Bronchial epithelial cell (primary cell): ENCODE measurements at places on chromosomes 12 and 14.

- peak; percentile 40 for DNase-seq
Observed at GRCh38 chr14:51507906-51508511, 143.7 kb upstream of the FRMD6 start.

- peak; percentile 55 for DNase-seq
Observed at GRCh38 chr12:128817111-128818015, 6.4 kb downstream of the SLC15A4 start.

DNA sequence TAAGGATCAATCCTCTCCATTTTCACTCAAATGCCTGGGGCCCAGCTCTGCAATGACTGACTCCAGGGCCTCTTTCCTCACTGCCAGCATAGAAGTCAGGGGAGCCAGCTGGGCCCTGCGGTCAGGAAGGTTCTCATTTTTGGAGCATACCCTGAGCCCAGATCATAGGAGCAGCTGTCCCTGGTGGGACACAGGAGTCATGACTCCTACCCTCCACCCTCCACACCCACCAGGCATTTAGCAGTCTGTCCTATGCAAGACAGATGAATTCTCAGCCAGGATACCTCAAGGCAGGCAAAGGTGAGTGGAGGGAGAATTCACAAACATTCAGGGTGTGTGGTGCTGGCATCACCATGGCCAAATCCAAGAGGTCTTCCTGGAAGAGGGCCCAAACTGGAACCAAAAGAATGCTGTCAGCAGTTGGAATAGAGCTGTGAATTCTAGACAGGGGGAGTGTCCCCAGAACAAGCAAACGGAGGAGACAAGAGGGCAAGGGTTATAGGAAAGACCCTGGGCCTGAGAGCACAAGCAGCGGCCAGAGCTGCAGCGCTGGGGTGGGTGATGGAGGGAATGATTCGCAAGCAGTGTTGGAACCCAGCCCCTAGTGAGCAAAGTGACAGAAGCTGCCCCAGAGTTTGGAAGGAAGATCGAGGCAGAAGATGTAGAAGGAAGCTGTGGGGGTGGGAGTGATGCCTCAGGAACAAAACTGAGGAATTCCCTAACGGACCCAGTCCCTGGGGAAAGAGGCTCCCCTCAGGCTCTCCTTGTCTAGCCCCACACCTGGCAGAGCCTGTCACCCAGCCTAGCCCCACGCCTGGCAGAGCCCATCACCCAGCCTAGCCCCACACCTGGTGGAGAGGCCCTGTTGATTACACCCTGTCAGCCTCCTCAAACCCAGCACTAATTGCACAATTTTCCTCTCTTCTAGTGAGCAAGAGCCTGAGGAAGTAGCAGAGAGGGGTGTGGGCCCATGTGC is 4.5 kb upstream of the REM2 start:
- DNase-seq, result no peak

- DNase-seq, result peak; percentile 69
Observed at GRCh38 chr14:36988568-36988967, 183.8 kb downstream of the SLC25A21 start.

GRCh38 chr12:51517800-51518199 is 73.2 kb upstream of the SCN8A start:
- no peak for DNase-seq

DNA sequence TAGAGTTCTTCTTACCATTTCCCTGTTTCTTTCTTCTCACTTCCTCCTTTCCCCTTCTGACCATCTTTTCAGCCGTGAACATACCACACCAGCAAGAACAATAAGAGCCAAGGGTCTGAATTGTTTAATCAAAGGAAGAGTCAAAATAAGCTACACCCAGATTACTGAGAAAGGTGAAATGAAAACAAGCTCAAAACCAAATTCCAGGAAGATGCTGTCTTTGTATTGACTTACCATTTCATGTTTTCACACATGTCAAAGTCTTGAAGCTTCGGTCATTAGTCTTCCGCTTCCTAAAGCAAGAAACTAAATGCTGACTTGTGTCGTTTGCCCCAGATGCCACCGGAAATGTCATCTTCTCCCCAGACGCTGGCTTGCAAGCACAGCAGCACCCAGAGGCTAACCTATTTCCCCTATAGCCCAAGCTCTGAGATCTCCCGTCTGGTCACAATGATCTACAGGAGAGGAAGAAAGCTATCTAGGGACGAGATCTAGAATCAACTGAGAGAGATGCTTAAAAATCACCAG is 136.5 kb upstream of the AMIGO2 start:
- DNase-seq, result no peak

GRCh38 chr12:132664206-132665148 is 22.7 kb downstream of the POLE start:
- DNase-seq, result no peak

GRCh38 chr12:18261906-18262305 is 588 bp downstream of the PIK3C2G start:
- no peak for DNase-seq

DNA sequence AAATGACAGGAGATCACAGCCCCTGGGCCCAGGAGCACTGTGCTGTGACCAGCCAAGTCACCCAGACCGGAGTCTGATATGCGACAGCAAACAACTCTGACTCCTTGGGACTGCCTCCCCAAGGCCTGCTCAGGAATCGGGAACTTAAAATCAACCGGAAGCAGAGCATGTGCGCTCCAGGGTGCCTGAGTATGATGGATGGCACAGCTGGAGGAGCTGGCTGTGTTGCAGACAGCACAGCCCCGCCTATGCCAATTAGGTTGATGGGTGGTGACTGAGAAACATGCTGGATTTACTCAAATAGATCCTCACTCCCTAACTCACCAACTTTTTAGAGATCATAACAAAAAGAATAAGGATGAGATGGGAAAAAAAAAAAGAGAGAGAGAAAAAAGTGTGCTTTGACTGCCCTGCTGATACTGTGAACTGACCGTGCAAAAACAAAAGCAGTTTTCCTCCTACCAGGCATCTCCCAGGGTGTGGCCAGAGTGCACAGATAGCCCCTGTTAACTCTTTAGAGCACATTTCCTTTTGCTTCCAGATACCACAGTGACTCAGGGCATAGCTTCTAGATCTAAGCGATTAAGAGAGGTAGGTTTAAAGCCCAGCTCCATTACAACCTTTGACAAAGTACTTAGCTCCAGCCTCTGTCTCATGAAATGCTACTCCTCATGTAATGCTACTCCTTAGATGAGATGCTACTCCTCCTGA is 27.4 kb upstream of the STON2 start:
- no peak for DNase-seq

- DNase-seq, result no peak
Observed at GRCh38 chr12:67803278-67803993, 154.9 kb downstream of the DYRK2 start.

DNA sequence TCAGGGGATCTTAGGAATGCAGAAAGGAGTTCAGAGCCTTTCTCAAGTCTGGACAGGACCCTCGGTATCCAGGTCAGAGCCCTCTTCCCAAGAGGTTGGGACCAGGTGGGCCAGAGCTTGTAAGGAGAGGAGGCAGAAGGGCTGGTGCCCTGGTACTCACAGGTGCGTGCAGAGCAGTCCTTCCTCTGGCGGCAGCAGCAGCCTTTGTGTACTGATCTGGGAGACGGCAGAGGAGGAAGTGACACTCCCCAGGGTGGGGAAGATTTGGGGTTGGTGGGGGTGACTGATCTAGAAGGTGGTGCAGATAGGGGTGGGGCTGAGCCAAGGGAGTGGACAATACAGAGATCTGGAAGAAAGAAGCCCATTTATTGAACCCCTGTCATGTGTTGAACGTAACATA is at the start of gene ITGB7:
Gene ITGB7, minus strand, starts transcription at position 210 of the 400 bp plus-strand sequence. CDS start 6,808 bp downstream, outside the sequence.
- no peak for DNase-seq

GRCh38 chr12:120696626-120697025 is 9.7 kb downstream of the MLEC start:
- no peak for DNase-seq

GRCh38 chr12:42639556-42639955 is 50.0 kb upstream of the PRICKLE1 start:
- no peak for DNase-seq

DNA sequence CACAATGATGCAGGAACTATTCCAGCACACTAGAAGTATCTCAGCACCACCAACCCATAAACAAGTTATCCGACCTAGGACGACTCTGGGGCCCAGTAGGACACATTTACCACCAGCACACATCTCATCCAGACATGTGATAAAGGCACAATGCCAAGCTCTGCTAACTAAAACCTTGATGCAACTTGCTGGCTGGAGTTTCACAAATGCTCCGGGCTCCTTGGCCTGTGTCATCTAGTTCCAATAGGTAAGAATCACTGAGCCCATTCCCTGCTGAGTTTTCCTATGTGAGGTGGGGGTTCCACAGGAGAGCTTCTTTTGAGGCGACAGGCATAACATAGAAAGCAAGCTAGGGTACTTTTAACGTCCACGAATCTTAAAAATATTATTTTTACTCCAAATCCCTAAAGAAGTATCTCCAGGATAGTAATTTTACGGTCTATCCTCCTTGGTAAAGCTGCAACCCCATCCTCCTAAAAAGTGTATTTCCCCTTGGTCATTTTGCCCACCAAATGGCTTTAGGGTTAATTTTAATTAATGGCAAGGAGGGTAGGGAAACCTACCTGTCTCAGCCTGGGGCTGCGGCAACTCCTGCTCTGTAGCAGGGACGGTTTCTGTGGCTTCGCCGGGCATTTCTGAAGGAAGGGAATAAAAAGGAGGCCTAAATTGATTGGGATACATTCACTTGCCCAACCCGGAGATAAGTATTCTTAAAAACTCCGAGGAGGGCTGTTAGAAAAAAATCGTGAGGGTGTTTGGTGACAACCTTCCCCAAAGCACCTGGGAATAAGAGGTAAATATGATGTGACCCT is 1.0 kb downstream of the NACA start:
- DNase-seq, result peak; percentile 71

DNA sequence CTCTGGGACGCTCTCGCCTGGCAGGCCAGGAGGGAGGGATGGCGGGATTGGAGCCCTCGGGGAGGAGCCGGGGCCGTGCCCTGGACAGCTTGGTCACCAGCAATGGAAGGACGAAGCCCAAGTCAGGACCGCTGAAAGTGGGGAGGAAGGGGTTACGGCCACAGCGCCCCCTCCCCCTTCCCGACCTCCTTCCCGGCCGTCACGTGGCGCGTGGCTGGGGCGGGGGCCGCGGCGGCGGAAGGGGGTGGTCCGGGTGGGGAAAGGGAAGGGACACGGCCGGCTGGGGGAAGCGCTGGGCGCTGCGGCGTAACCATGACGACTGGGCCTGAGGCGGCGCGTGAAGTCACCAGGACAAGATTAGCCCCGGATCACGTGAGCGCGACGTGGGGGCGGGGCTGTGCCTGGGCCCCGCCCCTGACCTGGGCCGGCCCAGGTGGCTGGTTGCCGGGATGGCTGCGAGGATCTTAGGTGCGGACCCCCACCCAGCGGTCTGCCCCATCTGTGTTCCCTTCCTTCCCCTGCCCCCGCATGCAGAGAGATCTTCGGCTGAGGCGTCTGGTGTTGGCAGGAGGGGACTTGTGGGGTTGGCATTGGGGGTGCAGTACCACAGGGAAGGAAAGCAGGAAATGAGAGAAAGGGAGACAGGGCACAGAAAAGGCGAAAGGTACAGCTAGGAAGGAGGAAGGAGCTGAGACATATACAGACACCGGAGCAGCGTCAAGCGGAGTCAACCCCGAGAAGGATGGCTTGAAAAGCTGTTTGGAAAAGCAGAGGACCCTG is 6.2 kb downstream of the MAP3K12 start:
- peak; percentile 65 for DNase-seq

- DNase-seq, result no peak
Observed at GRCh38 chr14:66998013-66998412, 191.2 kb upstream of the GARIN2 start.

DNA sequence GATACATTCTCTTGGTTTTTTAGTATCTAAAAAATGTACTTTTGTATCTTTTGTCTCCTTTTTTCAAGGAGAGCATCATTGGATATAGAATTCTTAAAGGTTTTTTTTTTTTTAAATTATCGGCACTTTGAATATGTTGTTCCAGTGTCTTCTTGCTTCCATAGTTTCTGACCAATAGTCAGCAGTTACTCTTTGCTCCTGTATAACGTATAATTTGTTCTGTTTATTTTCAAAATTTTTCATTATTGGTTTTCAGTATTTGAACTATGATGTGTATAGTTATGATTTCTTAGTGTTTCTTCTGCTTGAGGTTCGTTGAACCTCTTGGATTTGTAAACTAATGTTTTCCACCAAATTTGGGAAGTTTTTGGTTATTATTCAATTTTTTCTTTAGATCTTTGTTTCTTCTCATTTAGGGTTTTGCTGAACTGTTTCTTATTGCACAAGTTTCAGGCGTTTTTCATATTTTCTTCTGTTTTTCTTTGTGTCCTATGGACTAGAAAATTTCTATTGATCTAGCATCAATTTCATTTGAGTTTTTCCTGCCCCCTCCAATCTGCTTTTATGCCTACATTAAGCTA is 93.9 kb downstream of the PLBD1 start:
- DNase-seq, result peak; percentile 22

DNA sequence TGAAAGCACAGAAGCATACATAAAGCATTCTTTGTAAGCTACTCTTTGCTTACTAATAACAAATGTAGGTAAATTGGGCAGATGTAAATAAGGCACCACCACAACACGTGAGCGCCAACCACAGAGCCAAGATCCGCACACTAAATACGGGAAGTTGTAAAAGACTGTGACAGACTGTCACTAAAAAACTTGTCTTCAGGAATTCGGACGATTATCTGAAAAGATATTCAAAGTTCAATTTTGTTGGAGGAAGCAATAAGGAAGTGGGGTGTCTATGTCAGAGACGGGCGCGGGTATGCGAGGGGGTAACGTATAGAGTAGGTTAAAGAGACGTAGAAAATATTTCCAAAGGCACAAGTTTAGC is 1.5 kb upstream of the HSP90B1 start:
- no peak for DNase-seq

DNA sequence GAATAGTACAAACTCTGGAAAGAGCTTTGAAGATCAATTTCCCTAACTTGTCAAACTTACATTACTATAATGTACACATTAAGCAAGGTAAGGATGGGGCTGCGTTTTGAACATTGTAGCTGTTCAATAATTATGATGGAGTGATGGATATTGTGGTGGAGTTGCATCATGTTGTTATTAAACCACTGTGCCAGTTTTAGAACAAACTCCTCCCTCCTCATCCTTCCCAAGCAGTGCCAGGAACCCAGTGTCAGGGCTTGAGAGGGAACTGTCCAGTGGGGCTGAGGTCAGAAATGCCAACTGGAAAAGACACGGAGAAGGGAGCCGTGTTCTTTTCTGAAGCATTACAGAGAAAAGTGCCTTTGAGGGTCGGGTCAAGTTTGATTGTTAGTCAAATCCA is 31.9 kb upstream of the PAPOLA start:
- DNase-seq, result no peak

- DNase-seq, result peak; percentile 84
Observed at GRCh38 chr14:59698793-59699192, 122.2 kb upstream of the CCDC175 start.

- DNase-seq, result peak; percentile 91
Observed at GRCh38 chr12:59927032-59927431, 331.2 kb downstream of the SLC16A7 start.

- no peak for DNase-seq
Observed at GRCh38 chr12:56469007-56469930, 891 bp downstream of the SPRYD4 start.

DNA sequence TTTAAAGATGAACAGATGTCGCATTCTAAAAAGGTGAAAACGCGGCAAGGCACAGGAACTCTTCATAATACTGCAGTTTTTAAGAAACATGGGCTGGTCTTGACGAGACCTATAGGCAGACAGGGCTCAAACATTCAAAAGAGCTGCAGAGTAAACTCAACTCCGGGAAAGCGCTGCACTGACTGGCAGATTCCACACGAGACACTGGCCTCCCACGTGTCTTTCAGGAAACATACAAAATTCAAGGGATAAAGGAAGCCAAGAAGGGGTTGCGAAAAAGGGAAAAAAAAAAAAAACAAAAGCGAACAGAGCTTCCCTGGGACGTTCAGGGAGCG is 614 bp upstream of the ARF6 start:
- peak; percentile 57 for DNase-seq

- no peak for DNase-seq
Observed at GRCh38 chr14:101654051-101654450, 92.8 kb downstream of the DIO3 start.
